Stimulated activated CD8-positive, alpha-beta memory T cell treated with anti-CD3 and anti-CD28 coated beads, Interleukin-12 subunit alpha, Interleukin-12 subunit beta, amount 100 ng/mL, for 4 hours (primary cell): ENCODE measurements at places on chromosomes 7 and 10.

DNA sequence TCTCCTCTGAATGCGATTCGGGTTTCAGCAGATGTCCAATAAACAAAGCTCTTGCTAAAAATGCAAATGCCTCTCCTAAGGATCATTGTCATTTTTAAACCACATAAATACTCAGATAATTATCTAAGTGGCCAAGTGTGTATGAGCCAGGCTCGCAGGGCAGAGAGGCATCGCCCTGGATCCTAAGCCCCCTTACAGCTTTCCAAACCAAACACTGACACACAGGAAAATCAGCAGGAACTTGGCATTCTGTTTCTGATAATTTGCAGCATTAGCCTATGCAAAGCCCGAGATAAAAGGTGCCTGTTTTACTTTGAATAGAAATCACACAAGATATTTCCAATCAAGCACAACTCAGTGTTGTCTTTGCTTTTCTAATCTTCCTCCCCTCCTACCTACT, 134.4 kb downstream of the ABCA13 start:
- DNase-seq: no peak

DNA sequence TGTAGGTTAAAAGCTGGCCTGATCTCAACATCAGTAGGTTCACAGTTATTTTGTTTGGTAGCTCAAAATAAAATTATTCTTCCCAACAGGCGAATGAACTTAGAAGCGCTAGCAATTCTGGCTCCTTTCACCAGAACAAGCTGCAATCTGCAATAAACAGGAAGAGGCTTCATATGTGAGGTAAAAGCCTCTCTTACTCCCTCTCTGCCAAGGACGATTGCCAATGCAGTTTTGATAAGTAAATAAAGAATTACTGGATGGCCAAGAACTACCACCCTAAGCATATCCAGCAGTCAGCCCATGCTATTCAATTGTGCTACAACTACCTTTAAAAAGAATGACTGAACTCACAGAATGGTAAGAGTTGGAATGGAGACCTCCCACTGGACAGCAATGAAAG, 150.0 kb upstream of the LAMB4 start:
- DNase-seq: no peak

GRCh38 chr10:59965899-59966650, 59.7 kb upstream of the CCDC6 start:
- no peak for DNase-seq

GRCh38 chr10:103281753-103282152, 4.8 kb downstream of the INA start:
- no peak for DNase-seq

GRCh38 chr7:132035517-132036362, 479.3 kb upstream of the PODXL start:
- no peak for DNase-seq

DNA sequence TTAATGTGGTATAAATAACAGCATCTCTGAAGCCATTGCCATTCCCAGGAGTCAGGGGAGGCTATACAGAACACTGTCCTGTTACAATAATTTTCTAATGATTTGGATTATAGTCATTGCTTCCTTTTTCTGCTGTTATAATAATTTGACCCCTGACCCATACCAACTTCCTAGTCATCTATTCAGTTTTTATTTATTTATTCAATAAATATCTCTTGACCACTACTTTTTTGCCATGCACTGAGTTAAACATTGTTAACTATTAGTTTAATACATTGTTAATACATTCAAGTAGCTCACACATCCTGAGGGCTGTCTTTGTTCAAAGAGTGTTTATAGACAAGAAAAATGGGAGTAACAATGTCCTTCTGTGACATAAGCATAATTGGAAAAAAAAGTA, 235.5 kb upstream of the MEOX2 start:
- no peak for DNase-seq

DNA sequence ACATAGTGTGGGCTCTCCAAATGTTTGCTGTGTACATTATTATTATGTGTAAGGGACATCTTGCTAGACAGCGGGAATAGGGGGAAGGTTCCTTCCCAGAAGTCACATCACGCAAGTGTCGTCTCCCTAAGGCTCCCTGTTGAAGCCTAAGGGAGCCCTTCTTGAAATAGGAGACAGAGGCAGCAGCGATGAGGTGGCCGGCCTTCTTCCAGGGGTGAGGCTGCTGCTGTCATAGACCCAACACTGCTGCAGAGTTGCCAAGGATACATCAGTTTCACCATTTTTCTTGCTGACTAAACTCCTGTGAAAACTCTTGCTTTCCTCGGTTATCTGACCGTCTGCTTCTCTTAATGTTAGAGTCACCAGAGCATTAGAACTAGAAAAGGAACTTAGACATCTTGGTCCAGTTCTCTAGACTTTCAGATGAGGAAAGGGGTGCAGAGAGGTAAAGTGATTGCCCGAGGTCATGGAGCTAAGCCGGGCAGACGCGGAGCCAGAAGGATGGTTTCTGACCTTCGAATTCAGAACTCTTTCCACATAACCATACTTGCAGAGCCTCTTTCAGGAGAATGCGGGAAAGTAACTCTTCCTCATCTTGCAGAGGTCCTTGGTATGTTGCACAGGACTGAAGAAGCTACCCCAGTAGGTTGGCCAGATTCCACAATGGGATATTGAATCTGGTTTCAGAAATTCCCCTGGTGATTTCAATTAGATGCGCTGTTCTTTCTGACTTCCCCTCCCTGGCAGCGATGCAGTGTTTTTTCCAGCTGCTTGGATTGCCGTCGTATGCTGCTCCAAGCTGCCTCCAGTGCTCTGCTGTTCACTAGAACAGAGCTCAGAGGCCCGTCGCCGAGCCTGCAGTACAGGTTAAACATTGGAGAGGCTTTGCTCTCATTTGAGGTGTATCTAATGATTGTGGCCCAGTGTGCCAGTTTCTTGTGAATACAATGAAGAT, 217.1 kb downstream of the CAMK1D start:
- DNase-seq: no peak

- DNase-seq: no peak
Measured at GRCh38 chr7:71558806-71559613, 427.1 kb downstream of the GALNT17 start.

DNA sequence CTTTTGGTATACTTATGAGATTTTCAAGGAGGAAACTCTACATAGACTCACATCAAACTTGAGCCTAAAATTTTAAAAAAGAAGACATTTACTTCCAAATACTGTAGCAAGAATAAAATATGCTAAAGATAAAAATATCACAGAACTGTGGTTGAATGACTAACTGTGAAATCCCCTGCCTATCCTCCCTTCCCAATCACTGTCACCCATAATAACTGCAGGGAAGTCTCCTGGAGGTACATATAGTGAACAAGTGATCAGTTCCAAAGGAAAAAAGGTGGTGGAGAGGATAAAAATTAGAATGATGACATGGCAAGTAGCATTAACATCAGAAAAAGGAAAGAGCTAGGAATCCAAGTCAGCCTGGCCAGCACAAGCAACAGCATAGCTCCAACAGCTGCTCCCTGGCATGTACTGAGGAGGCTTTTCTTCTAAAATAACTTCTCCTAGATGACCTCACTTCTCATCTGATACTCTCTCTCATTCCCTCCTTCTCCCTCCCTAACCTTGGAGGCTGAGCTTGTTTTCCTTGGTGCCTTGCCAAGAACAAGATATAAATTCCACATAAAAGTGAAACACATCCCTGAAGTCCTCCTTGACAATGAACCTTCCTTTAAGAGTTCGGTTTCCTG, 124.0 kb downstream of the IQUB start:
- no peak for DNase-seq

DNA sequence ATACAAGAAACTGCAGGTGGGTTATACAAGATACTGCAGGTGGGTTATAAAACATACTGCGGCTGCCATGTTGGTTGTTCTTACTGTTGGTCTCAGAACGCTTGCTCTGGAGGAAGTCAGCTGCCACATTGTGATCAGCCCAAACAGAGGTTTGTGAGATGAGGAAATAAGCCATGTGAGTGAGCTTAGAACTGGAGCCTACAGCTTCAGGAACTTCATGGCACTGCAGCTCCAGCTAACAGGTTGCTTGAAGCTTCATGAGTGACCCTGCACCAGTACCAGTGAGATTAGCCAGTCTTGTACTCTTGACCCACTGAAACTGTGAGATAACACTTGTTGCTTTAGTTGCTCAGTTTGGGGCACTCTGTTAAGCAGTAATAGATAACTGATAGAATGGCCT, 74.5 kb upstream of the PRKCQ start:
- DNase-seq: no peak

DNA sequence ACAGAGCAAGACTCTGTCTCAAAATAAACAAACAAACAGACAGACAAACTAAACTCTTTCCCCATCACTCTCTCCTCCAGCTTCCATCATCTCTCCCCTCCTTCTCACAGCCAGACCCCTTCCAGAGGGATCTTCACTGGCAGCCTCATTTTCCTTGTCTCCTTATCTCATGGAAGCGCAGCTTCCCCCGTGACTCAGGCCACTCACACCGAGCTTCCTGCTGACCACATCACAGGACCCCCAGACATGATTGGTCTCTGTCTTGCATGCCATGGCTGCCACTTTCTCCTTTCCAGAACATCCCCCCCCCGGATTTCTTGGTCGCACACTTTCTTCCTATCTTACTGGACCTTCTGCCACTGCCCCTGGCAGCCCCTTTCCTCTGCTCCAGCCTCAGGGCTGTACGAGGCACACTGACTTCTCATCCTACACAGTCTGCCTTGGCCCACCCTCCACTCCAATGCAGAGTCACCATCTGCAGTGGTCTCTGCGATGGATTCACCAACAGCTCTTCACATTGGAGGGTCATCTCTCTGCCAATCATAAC, 4.9 kb upstream of the INSIG1 start:
- DNase-seq: no peak

DNA sequence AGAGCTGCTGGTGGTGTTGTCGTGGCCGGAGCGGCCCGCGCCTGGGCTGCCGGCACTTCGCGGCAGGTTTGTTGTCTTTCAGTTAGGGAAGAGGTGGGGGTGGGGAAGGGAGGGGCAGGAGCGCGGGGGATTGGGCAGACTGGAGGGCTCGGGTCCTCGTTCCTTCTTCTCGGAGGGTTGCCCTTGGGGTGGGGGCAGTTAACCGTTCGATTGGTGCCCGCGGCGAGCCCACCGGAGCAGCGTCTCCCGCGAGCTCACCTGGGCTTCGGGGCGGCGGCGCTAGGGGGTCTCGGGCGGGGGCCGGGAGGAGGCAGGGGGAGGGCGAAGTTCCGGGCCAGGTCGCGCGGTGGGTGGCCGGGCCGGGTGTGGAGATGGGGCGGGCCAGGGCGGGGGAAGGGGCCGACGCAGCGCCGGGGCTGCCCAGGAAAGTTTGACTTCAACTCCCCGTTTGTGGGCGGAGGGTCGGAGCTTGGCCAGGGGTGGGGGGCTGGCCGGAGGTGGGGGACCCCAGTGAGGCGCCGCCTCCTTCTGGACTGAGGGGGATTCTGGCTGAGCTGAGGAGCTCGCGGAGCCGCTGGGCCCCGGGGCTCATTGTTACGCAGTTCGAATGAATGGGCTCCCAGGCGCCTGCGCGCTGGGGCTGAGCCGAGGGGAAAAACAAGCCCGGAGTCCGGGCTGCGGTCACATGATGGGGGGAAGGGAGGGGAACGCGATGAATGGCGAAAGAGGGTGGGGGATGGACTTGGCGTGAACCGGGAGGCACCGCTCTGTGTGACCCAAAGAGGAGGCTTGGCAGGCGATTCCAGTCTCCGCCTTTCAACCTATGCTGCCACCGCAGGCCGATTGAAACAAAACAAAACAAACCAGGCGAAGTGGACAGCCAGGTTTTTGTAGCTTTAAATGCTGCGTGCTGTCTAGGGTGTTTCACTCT, 582 bp downstream of the HBP1 start:
- peak; percentile 76 for DNase-seq

DNA sequence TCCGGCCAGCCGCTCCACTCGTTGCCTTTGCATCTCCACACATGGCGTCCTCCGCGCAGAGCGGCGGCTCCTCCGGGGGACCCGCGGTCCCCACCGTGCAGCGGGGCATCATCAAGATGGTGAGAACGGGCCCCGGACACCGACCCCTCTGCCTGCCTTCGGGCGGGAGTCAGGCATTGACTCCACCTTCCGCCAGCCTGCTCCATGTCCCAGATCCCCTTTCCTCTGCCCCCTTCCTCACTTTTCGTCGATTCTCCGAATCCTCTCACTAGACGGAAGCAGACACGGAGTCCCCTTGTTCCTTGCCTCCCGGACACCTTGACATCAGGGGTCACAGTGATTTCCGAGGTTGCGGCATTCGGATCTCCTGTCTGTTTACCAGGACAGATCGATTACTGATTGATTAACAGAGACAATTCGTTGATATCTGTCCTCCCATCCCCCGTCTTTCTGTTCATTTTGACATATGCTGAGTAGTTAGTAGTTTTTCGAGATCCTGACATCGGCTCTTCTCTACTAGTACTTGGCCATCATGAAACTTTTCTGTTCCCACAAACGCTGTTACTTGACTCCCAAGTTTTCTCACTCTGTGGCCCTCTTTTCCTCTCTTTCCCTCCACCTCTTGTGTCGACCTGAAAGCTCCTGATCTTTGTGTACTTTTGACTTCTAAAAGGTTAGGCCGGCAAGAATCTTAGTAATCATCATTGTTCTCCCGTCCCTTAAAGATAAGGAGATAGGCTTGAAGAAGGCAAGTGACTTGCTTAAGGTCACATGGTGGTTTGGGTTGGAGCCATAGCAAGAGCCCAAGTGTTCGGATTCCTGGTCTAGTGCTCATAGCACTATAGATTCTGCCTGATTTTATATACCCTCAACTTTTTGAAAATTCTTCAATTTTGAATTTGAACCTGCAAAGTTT, 597 bp downstream of the SND1 start:
- DNase-seq: no peak

DNA sequence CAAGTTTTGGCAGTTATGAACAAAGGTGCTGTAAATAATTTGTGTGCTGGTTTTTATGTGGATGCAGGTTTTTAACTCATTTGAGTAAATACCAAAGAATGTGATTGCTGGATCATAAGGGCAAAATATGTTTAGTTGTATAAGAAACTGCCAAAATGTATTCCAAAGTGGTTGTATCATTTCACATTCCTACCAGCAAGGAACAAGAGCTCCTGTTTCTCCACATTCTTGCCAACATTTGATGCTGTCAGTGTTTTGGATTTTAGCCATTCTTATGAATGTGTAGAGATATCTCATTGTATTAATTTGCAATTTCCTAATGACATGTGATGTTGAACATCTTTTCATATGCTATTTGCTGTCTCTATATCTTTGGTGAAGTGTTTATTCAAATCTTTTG, 207.3 kb upstream of the LRGUK start:
- no peak for DNase-seq

- DNase-seq: no peak
Measured at GRCh38 chr10:24451325-24451820, 242.4 kb downstream of the KIAA1217 start.

DNA sequence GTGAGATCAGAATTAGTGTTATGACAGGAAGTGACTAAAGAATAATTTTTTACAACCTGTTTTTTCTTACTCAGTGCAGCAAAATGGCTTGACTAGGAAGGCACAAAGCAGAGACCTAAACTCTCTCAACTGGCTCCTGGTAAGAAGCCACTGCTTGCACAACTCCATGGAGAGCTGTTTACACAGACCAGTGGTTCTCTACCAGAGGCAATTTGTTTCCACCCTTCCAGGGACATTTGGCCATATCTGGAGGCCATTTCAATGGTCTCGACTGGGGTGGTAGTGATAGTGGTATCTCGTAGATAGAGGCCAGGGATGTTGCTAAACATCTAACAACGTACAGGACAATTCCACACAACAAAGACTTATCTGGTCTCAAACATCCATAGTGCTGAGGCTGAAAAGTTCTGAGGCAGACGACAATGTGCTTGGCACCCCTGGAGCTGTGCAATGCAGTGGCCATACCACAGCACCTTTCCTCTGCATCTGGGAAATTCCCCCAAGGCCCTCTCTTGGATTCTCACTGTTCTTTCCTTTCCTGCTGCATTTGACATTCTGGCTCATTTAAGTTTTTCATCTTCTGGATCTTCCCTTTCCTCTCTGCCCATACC, 105.4 kb upstream of the LAMB4 start:
- no peak for DNase-seq

GRCh38 chr10:131773370-131774343, 127.2 kb upstream of the PPP2R2D start:
- no peak for DNase-seq
